Activated CD4-positive, alpha-beta T cell treated with anti-CD3 and anti-CD28 coated beads for 24 hours (primary cell): ENCODE measurements at places on chromosomes 6 and 20.

DNA sequence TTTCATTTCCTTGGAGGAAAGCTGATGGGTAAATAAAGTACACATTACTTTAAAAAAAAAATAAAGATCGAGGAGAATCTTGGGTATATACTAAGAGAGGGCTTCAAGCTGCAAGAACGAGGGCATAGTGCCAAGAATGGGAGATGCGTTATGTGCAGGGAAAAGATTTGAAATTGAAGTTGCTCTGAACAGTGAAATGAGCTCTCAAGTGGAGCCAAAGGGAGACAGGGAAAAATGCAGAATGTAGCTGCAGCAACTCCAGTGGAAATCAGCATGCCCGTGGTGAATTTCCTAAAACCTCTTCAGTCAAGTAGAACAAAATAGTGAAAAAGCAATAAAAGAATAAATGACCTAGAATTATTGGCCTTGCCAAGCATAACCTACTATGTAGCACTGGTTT lies 11.4 kb upstream of the COL9A1 start:
- DNase-seq = no peak

GRCh38 chr20:16666272-16666671 lies 63.6 kb upstream of the SNRPB2 start:
- no peak for DNase-seq

- peak; percentile 45 for DNase-seq
Observed at GRCh38 chr20:63977739-63978276, 1.6 kb downstream of the SAMD10 start.

DNA sequence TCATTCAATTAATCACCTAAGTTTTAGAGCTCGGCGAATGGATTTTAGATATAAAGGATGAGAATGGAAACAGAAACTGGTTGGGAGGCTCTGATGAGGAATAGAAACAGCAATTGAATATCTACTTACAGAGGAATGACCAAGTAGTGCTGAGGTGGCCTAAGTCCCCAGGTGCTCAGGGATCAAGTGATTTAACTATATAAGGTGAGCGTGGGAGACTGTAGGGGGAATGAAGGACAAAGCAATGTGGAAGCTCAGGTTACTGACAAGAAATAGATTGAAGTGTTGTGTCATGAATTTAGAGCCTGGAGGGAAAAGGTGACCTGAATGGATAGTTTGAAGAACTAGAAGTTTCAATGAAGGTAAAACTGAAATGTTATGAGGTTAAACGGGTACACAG lies 495.4 kb upstream of the SOX4 start:
- no peak for DNase-seq

GRCh38 chr6:53293691-53294090 lies 55.1 kb downstream of the ELOVL5 start:
- no peak for DNase-seq
